ENCODE measurements at places on chromosomes 12 and 14. TPM values are rescaled to one million over a fixed set of nuclear protein-coding genes. Genes with fewer than 3 reads are reported as not detected.

- DNase-seq = no peak
Observed at GRCh38 chr14:29039171-29039570, 272.6 kb downstream of the FOXG1 start.

DNA sequence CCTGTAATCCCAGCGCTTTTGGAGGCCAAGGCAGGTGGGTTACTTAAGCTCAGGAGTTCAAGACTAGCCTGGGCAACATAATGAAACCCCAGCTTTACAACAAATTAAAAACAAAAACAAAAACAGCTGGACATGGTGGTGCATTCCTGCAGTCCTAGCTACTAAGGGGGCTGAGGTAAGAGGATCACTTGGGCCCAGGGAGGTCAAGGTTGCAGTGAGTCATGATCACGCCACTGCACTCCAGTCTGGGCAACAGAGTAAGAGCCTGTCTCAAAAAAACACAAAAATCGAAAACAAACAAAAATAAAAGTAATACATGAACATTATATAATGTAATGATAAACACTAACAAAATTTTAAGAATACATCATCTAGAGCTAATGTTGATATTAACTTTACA is 46.2 kb upstream of the GRIP1 start:
- DNase-seq = no peak

- DNase-seq = no peak
Observed at GRCh38 chr12:28290262-28290661, 100.0 kb downstream of the CCDC91 start.

DNA sequence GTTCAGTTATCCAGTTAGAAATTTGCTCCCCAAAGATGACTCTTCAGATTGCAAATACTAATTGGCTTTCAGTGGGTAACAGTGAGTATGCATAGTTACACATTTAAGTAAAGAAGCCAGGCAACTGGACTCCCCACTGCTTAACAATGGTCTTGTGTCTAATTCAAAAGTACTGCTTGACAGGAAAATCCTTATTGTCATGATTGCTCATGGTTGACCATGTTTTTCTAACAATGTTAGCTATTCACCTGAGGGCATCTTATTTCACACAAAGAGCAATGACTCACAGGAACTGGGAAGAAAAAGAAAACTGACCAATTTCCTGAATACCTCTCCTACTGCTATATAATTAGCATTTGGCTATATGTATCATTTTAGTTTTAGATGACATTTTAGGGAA is 33.7 kb upstream of the ALG10B start:
- DNase-seq = no peak

GRCh38 chr12:6927379-6928021 is at the start of gene ATN1:
ATN1 (plus strand) TSS chr12:6927959; CDS start chr12:6934002, 6,043 bp downstream.
- peak; percentile 93 for DNase-seq

GRCh38 chr12:122517877-122518276 is 8.9 kb downstream of the RSRC2 start:
- DNase-seq = peak; percentile 58

GRCh38 chr12:71472441-71472911 is 32.9 kb downstream of the LGR5 start:
- no peak for DNase-seq

DNA sequence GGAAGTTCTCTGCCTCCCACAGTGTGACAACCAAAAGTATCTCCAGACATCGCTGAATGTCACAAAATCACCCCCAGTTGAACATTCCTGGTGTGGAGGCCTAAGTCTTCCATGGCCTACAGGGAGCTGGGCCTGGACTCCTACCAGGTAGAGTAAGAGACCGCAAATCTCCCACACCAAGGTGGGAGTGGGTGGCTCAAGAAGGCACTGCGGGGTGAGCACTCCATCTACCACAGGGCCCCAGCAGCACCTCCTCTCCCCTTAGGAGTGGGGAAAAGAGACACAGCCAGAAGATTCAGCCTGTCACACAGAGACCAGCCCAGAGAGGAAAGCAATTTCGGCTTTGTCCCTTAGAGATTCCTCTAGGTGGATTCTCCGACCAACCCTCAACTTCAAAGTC is 25.5 kb downstream of the LRTM2 start:
- DNase-seq = no peak

DNA sequence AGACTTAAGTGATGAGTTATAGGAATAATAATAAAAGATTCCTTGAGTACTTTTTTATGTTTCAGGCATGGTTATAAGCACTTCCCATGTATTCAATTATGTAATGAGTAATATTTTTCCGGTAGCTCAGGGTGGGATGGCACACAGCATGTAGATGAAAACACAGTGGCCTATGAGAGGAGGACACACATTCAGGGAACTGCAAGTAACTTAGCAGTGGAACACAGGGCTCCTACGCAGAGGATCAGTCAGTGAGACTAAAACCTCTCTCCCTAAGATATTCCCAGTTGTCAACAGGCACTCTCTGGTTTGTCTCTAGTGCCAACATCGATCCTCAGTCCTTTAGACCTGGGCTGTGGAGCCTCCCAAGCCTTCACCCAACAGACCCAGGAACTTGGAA is 219.4 kb downstream of the DIO2 start:
- no peak for DNase-seq

GRCh38 chr14:85960756-85961155 is 430.8 kb downstream of the FLRT2 start:
- DNase-seq = no peak

GRCh38 chr12:115979351-115979750 is 298.1 kb downstream of the MED13L start:
- DNase-seq = no peak

GRCh38 chr12:16449459-16449858 is 102.0 kb downstream of the MGST1 start:
- no peak for DNase-seq

DNA sequence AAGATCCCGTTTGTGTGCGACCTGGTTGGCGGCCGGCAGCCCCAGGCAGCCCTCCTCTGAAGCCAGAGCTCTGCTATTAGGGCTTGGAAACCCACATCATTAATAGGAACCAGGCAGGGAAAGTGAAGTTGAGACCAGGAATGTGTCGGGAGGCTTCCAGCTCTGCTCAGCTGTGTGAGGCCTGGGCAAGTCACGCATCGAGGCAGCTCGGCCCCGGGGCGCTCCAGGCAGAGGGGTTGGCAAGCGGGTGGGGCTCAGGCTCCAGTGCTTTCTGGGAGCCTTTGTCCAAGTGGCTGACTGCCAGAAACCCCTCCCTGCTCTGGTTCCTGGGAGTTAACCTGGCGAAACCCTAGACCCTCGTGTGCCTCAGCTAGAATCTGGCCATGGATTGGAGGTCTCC is 1151.7 kb downstream of the VRK1 start:
- DNase-seq = no peak

DNA sequence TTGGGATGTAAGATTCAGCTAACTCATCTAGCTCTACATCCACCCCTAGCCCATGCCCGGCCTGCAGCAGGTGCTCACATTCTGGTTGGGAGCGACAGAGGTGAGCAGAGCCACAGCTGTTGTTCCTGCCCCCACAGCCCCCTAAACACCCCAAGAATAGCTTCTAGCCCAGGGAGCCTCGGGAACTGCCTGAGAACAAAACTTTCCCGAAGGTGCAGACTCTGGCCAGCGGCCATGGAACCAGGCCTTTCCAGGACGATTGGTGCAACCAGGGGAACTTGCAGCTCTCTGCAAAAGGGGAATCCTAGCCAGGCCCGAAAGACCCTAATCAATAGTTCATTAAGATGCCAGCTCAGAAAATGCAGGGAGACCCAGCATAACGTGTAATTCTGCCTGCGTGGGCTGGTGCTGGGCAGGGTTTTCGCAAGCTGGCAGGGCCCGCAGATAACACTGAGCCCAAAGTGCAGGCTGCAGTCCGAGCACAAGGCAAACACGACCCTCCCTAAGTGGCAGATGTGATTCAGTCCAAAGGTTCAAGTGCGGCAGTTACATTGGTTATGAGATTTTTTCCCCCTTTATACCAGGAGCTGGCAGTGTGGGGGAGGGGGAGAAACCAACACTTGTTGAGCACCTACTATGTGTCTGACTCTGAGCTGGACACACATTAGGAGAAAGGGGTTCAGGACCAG is 122.5 kb upstream of the MAP1LC3B2 start:
- no peak for DNase-seq

GRCh38 chr12:132837693-132838409 is 9.2 kb upstream of the GOLGA3 start:
- DNase-seq = no peak

DNA sequence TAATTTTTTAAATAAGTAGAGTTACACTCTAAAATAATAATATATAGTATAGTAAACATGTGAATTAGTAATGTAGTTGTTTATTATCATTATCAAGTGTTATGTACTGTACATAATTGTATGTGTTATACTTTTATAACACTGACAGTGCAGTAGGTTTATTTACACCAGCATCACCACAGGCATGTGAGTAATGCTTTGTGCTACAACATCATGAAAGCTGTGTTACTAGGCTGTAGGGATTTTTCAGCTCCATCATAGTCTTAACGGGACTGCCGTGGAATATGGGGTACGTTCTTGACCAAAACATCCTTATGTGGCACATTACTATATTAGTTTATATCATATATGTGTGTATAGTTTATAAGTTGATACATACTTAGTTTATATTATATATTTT is 8.6 kb downstream of the FNTB start:
- no peak for DNase-seq

GRCh38 chr14:25389948-25390347 is 340.0 kb upstream of the STXBP6 start:
- no peak for DNase-seq

Gene STXBP6
- 0.06 TPM for total RNA-seq

Gene CKB
- 410 TPM for total RNA-seq

Gene TAS2R7
- total RNA-seq = not detected

Gene MGAT4C
- 0.03 TPM for total RNA-seq

Gene PWP1
- total RNA-seq = 54.5 TPM

Gene SRGAP1
- 8.5 TPM for total RNA-seq

Gene KRT3
- not detected for total RNA-seq

Gene SLC25A21
- 1.0 TPM for total RNA-seq

Gene SMIM41
- 0.54 TPM for total RNA-seq

Gene NDRG2
- total RNA-seq = 585 TPM

Gene TSPAN19
- total RNA-seq = not detected
